Activated CD4-positive, alpha-beta T cell treated with anti-CD3 and anti-CD28 coated beads, Interleukin-2, amount 50 U/mL, for 1 hour (primary cell): ENCODE measurements at places on chromosomes 3 and 15.

GRCh38 chr3:110583373-110583935 is 488.2 kb upstream of the NECTIN3 start:
- DNase-seq: no peak

GRCh38 chr15:99502182-99502581 is 63.6 kb upstream of the MEF2A start:
- no peak for DNase-seq

GRCh38 chr15:65189102-65189740 is 4.1 kb upstream of the CLPX start:
- DNase-seq: no peak

- no peak for DNase-seq
These were observed 800 bp downstream of the DAG1 start for GRCh38 chr3:49470714-49471420.

DNA sequence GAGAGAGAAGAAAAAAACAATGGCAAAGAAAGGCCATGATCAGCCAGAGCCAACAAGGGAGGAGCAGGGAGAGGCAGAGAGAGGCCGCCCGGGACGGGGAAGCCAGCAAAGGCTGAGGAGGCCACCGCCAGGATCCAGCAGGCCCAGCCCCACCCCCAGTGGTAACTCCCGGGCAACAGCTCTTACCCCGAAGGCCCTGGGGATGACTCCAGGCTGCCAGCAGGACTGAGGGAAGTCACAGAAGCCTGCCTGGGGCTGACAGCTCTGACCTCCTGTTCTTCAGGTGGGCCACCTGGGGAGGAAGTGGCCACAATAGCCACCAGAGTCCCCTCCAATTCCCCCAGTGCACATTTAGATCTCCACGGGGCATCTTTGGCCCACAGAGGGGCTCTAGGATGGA is 184.3 kb upstream of the LINGO1 start:
- DNase-seq: no peak

DNA sequence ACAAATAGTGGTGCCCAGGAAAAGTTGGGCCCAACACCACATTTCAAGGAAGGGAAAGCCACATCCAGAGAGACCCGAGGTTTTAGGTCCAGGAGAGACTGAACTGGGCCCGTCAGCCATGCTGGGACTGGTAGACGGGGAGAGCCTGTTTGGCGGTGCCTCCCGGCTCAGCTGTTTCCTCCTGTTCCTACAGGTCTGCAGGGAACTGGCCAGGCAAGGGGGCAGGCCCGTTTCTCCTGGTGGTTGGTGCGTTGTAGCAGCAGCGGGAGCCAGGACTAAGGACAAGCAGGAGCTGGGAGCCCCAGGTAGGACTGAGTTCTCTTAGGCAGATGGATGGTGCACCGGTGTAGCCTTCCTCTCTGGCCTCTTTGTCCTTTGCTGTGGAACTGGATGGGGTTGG is 3.9 kb downstream of the PRKCD start:
- DNase-seq: no peak

GRCh38 chr15:64678126-64678819 is 97.1 kb downstream of the RBPMS2 start:
- no peak for DNase-seq
